ENCODE measurements at places on chromosomes 11 and 22.

DNA sequence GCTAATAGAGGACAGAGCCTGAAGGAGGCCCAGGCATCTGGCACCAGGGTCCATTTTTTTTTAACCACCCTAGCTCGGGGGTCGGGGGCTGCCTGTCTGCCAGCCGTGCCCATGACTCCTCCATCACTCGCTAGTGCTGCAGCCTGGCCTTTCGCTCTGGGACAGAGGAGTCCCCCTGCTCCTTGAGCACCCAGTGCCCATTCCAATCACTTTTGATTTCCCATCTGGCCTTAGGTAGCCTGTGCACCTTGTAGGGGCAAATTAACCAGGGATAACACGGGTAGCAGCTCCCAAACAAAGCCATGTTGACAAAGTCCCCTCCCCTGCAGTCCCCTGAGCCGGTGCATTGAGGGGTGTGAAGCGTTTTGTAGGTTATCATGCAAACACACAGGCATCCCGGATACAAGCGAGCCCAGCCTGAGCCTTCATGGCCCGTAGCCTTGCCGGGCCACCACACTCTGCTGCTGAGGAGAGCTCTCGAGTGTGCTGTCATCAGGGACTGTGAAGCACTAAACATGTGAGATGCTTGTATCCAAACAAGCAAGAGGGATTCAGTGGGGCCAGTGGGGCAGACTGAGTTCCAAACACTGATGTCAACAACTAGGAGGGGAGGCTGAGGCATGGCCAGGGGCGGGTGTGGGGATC is 208.7 kb downstream of the DSCAML1 start:
- no peak for DNase-seq

DNA sequence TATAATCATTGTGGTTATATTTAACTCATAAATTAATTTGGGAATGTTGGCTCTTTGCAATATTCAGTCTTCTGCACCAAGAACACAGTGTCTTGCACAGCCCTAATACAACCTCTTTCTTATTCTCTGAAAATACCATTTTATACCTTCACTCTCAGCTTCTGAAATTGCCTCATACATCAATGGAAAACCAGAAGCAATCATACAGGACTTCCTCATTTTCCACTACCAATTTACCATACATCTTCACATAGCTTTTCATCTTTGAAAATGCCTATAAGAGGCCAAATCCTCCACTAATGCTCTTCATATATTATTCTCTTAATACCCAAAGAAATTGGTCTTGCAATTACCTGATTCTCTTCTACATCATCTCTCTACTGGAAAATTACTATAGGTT is 4.3 kb upstream of the OR2AG1 start:
- DNase-seq = no peak

DNA sequence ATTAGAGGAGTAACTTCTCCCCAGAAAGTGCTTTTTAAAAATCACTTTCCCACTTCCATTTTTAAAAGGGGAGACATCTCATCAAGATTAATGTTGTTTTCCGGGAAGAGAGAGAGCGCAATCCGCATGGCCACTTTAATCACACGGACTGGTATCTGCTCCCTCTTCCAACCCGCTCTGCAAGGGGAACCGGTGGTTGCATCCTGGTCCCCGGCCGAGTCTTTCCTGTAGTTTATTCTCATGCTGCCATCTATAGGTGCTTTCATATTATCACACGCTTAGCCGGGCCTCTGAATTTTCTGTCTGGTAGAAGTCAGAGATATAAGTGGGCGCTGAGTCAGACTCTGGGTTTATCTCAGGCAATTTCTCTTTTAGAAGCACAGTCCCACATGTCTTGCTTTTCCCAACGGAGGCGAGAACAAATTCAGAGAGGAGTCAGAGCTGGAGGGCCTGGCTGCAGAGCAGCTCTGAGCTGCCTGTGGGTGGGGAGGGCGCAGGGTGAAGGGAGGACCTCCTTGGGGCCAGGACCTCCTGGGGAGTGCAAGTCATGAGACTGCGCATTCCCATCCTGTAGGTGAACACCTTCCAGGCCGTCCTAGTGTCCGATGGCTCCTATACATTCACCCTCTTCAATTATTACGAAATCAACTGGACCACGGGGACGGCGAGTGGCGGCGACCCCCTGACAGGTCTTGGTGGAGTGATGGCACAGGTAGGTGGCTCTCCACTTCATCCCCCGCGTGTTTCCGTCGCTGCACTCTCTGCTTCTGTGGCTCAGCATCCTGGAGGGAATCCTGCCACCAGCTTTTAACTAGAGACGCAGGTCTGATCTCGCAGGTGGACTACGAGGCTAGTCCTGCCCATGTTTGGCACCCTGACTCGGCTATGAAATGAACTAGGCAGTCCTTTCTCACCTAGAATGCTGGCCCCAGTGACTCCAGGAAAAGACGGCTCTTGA is 11.7 kb downstream of the TECTA start:
- DNase-seq = peak; percentile 15

GRCh38 chr11:106974831-106975230 is 43.4 kb downstream of the GUCY1A2 start:
- no peak for DNase-seq

GRCh38 chr22:27723158-27723557 is 78.4 kb downstream of the MN1 start:
- DNase-seq = no peak
